ENCODE measurements at places on chromosomes 1 and 21.

- DNase-seq: no peak
These were observed 41.4 kb downstream of the TARBP1 start for GRCh38 chr1:234437423-234438171.

DNA sequence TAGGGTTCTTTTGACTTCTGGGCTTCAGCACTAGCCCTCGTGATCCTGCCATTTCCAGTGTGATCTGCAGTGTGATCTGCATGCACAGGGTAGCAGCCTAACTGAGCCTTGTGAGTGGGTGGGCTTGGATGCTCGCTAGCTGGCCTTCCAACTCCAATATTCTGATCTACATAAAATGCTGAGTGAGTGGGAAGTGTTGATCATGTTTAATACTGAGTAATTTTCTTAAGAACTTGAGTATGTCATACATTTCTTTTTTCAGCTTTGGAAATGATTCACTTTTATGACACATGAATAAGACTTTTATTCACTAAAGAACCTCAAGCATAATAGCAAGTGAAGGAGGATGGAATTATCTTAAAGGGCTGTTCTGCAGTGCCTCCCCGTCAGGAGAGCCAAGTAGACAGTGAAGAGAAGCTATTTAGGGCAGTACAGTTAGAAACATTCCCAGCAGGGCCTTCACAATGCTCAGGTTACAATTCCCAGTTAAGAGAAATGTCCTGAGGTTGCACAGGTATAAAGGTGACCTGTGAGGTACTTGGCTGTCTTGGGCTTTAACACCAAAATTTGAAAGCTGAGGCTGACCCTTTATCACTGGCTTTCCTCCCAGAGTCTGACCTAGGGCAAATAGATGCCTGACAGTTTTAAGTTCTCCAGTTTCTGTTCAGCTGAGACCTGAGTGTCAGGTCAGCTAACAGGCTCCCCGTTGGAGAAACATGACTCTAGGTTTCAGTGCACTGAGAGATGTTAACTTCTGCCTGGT lies 29.1 kb upstream of the LRRC8C start:
- DNase-seq: no peak

- no peak for DNase-seq
These were observed 7.3 kb downstream of the IL24 start for GRCh38 chr1:206904423-206905142.

GRCh38 chr1:18473195-18473815 lies 7.4 kb upstream of the KLHDC7A start:
- DNase-seq: no peak

- peak; percentile 32 for DNase-seq
These were observed 17.5 kb upstream of the VAMP3 start for GRCh38 chr1:7753641-7754040.

DNA sequence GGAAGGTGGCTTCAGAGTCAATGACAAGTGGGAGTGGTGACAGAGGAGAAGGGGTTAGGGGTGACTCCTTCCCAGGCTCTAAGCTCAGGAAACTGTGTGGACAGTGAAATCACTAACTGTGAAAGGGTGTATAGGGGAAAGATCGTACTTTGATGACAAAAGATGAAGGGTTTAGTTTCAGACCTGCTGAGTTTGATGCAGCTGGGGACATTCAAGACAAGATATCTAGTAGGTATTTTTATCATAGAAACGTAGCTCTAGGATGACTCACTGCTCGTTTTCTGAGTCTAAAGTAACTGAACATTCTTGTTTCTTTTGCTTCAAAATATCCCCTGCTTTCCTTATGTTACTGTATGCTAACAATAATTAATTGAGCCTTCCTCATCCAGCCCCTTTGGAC lies 149.0 kb downstream of the PCP4 start:
- no peak for DNase-seq

DNA sequence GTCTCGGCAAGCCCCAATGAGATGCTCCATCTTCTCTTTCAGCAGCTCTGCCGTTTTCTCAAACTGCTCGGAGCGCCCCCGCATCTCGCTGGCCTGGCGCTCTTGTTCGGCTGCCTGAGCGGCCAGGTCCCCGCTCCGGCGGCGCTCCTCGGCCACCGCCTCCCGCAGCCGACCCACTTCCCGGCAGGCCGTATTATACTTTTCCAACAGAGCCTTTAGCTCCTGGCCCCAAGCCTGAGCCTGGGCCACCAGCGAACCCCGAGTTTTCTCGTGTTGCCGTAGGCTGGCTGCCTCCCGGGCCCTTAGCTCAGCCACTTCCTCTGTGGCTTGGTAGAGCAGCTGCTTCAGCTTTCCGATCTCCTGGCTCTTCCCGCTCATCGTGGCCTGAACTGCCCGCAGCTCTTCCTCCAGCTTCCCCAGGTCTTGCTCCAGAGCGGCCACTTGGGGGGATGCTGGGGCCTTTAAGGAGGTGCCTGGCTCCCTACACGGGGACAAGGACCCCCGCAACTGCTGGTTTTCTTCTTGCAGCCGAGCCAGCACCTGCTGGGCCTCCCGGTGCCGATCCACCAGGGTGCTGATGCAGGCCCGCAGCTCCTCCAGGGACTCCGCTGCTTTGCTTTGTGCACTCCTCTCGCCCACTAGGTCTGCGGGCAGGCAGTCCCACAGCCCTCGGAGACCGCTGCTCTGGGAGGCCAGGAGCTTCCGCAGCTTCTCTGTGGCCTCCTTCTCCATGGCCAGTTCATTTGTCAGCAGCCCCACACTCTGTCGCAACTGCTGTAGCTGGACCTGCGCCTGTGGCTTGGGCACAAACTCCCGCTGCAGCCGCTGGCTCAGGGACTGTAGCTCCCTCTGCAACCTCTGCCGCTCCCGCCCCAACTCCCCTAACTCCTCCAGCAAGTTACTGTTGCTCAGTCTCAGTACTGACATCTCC lies 13.4 kb upstream of the PIAS3 start:
- peak; percentile 64 for DNase-seq

- DNase-seq: no peak
These were observed 52.4 kb downstream of the IER5 start for GRCh38 chr1:181140891-181141290.

GRCh38 chr1:45544530-45544929 lies 6.1 kb upstream of the AKR1A1 start:
- no peak for DNase-seq

DNA sequence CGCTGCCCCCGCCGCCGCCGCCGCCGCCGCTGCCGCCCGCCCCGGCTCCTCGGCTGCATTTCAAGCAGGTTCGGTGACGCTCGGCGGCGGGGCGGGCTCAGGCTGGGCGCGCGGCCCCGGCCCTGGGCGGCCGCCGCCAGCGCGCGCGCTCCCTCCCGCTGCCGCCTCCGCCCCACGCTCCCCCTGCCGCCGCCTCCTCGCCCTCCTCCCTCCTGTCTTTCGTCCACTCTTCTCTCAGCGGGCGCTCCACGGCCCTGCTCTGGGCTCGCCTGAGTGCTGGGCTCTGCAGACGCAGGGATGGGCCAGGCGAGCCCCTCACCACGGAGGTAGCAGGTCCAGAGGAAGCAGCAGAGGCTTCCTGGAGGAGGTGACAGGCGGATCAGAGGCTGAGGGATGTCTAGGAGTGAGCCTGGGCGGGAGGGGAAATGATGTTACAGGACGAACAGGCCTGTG lies at the start of gene LRP8:
Gene LRP8, minus strand, starts transcription at position 62 of the 453 bp plus-strand sequence. CDS start 158 bp downstream, outside the sequence.
- peak; percentile 47 for DNase-seq

- DNase-seq: no peak
These were observed 336.0 kb downstream of the RRAGC start for GRCh38 chr1:38523568-38523939.

- no peak for DNase-seq
These were observed 91.5 kb downstream of the MRPL39 start for GRCh38 chr21:25515484-25516405.

DNA sequence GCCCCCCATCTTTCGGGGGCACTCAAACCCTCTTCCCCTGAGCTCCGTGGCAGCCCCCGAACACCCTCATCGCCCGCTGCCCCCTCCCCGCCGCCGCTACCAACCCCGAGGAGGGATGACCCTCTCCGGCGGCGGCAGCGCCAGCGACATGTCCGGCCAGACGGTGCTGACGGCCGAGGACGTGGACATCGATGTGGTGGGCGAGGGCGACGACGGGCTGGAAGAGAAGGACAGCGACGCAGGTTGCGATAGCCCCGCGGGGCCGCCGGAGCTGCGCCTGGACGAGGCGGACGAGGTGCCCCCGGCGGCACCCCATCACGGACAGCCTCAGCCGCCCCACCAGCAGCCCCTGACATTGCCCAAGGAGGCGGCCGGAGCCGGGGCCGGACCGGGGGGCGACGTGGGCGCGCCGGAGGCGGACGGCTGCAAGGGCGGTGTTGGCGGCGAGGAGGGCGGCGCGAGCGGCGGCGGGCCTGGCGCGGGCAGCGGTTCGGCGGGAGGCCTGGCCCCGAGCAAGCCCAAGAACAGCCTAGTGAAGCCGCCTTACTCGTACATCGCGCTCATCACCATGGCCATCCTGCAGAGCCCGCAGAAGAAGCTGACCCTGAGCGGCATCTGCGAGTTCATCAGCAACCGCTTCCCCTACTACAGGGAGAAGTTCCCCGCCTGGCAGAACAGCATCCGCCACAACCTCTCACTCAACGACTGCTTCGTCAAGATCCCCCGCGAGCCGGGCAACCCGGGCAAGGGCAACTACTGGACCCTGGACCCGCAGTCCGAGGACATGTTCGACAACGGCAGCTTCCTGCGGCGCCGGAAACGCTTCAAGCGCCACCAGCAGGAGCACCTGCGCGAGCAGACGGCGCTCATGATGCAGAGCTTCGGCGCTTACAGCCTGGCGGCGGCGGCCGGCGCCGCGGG lies 837 bp downstream of the FOXD3 start:
- DNase-seq: no peak

Measured in Kasumi-1 (cell line).